ENCODE measurements at places on chromosomes 12 and 14.

- DNase-seq: no peak
Measured at GRCh38 chr14:27845241-27845850, 921.2 kb upstream of the FOXG1 start.

- DNase-seq: no peak
Measured at GRCh38 chr14:43587183-43587582, 919.9 kb downstream of the FSCB start.

GRCh38 chr12:123034865-123035264 is 54.4 kb downstream of the ARL6IP4 start:
- DNase-seq: no peak

GRCh38 chr12:118773956-118774723 is 207.2 kb upstream of the SRRM4 start:
- no peak for DNase-seq

GRCh38 chr14:74955229-74956026 is at the start of gene PGF:
Gene PGF (minus strand): TSS chr14:74955597. CDS start chr14:74955242, 355 bp downstream.
- no peak for DNase-seq

GRCh38 chr12:106238146-106238545 is 9.7 kb downstream of the CKAP4 start:
- no peak for DNase-seq

DNA sequence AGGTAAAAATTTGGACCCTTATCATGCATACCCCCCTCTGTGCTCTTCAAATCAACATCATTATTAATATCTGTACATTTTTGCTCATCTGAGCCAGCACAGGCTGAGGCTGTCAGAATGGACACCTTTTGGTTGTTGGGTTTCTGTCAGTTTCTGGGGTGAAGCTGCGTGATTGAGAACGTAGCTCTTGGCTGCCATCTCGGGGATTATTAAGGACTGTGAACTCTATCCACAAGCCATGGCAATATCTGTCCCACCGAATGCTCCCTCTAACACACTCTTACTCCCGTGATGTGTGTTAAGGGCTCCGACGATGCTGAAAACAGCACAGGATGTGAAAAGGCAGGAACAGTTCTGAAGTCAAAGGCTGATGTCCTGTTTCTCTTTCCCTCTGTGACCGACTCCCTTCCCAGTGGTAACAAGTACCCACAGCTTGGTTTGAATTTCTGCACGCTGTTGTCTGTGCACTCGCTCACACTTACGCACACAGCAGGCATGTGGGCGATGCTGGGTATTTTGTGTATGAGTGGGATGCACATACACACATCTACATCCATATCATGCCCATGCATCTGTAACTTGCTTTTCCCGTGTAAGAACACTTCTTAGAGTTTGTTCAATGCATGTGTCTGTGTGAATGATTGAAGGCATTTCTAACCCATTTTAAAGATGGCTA is 405.6 kb downstream of the TMEM121 start:
- DNase-seq: peak; percentile 60

GRCh38 chr14:23112359-23113178 is 6.5 kb downstream of the CEBPE start:
- DNase-seq: peak; percentile 97

DNA sequence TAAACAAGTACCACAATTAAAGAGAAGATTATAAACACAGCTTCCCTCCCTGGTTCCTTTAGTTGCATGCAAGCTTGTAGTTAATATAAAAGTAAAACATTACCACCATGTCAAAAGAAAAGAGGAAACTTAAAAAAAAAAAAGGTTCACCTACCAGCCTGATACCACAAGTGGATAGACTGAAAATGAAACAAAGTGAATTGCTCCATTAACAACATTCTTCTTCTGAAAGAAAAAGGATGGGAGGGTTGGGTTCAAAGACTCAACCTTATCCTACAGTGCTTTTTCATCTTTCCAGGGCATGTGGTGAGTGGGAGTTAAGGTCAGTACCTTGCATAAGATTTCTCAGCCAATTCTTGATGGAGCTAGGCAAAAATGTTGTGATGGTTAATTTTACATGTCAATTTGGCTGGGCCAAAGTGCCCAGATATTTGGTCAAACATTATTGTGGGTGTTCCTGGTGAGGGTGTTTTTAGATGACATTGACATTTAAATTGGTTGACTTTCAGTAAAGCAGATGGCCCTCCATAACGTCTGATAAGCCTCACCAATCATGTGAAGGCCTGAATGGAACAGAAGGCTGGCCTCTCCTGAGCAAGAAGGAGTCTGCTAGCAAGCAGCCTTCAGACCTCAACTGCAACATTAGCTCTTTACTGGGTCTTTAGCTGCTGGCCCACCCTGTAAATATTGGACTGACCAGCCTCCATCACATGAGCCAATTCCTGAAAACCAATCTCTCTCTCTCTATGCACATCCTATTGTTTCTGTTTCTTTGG is 28.8 kb downstream of the VCPKMT start:
- DNase-seq: peak; percentile 71

- no peak for DNase-seq
Measured at GRCh38 chr12:1203735-1204019, 212.7 kb downstream of the ERC1 start.

- no peak for DNase-seq
Measured at GRCh38 chr12:13599176-13599575, 382.2 kb downstream of the GRIN2B start.

DNA sequence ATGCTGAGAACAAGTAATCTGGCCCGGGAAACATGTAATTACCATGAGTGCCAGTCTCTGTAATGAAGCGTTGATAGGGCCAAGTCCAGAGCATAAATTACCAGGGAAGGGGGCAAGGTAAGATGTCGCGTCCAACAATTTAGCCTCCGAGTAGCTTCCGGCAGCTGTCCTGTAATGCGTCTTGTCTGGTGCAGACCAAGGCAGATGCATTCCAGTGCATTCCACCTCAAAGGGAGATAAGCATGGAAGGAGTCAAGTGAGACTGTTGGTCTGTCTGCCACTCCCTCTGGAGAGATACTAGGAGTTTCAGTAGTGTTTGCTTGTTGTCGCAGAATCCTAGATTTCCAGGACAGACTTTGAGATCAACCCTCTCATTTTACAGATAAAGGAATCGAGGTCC is 218.3 kb downstream of the AACS start:
- no peak for DNase-seq

- DNase-seq: no peak
Measured at GRCh38 chr12:42145197-42145549, 499 bp upstream of the GXYLT1 start.

DNA sequence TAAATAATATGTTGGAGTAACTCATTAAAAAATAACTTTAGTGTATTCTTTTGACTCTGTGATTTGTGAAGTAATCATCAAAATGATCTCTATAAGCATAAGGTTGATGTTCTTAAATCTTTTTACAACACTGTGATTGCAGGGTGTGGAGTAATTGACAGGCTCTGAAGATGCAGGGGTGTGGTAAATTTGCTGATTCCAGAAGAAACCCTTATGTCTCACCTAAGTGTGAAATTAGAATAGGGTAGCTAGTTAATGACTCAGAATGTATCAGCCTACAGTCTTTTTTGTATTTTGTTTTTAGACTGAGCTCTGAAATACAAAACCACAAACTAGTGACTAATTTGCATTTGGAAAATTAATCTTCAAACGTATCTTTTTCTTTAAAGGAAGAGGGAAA is 5.9 kb downstream of the PRPF39 start:
- DNase-seq: no peak

DNA sequence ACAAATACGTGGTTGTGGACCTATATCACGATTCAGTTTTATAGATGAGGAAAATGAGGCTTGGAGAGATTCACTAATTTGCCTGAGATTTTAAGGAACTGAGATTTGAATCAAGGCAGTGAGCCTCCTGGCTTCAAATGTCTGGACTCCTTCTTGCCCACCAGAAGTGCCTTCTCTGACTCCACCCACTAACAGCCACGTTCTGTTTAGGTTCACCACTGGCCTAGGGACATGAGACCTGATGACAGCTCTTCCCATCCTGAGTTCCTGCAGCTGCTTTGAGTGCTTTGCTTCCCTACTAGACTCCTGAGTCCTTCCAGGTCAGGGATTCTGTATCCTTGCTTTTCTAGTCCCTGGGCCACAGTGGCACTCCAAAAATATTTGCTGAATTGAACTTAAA is 57.1 kb downstream of the PLBD1 start:
- no peak for DNase-seq

GRCh38 chr14:68263563-68264259 is 444.1 kb downstream of the RAD51B start:
- DNase-seq: no peak

GRCh38 chr12:80422550-80422949 is 21.5 kb upstream of the PTPRQ start:
- no peak for DNase-seq

- no peak for DNase-seq
Measured at GRCh38 chr12:108649669-108650068, 16.0 kb upstream of the SELPLG start.

GRCh38 chr12:104340925-104341611 is 37.5 kb downstream of the EID3 start:
- no peak for DNase-seq

DNA sequence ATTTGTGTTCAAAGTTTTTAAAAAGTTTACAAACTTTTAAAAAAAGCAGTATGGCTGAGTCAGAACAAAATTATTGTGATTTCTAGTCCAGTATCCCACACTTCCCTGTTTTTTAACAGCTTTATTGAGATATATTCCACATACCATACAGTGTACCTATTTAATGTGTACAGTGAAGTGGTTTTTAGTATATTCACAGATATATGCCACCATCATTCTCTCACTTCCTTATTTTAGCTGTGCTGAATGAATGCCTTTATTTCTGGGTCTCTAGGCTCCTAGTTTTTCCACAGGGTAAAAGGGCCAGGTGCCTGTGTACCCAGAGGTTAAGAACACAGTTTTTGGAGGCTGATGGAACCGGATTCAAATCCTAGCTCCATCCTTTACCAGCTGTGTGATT is 58.9 kb upstream of the SRSF5 start:
- DNase-seq: no peak

- peak; percentile 42 for DNase-seq
Measured at GRCh38 chr14:44782775-44783238, 178.9 kb downstream of the KLHL28 start.

DNA sequence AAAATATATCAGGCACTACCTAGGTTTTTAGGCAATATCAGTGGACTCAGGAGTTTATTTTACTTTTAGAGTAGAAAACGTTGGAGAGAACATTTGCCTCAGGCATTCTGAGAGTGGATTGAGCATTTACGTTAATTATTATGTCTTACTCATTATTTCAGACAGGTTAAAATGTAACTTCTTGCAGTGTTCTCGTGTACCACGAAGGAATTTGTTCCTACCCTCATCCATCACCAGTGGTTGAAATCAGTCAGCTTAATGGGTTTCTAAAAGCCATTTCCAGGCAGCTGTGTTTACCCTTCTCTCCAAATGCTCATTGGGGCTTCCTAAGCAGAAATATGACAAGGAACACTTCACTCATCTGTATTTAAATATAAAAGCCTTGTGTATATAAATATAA is 9.1 kb upstream of the LDHB start:
- no peak for DNase-seq

- no peak for DNase-seq
Measured at GRCh38 chr14:28773861-28774691, 7.5 kb downstream of the FOXG1 start.

GRCh38 chr14:68249661-68250451 is 430.3 kb downstream of the RAD51B start:
- no peak for DNase-seq

GRCh38 chr12:113766879-113767878 is 198.9 kb downstream of the RBM19 start:
- no peak for DNase-seq
